ENCODE measurements at places on chromosomes 2 and 18.
A peak's percentile ranks its signal among the peaks of the same experiment; 100 is the strongest.

DNA sequence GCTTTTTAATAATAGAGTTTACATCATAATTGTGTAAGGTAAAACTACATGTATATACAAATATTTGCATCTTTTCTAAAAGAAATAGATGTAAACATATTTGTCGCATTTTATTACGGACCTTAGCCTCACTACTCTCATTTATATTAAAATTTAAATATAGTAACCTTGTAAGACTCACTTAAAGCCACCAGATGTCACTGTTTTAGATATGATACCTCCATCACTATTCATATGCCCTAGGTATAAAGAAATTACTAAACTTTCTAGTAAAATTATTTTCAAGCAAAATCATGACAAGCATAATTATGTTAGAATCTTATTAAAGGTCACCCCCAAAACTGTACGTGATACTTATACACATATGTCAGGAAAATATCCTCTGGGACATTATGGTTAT lies 674.3 kb upstream of the REG3G start:
- no peak for DNase-seq

DNA sequence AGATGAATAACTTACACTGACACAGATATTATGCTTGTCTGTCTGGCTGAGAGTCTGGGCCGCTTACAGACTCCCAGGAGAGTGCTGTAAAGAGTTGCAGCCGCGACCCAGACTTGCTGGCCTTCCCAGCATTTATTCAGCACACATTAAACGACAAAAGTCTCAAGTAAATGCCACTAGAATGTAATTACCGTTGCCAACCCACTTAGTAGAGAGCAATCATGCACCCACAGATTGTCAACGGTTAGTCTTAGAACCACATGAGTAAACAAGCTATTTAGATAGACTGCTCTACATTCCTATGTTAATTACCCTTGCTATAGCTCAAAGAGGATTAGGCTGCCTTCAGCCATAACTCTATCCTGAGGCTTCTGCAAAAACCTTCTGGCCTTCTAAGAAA lies 47.8 kb upstream of the C2orf74 start:
- no peak for DNase-seq

DNA sequence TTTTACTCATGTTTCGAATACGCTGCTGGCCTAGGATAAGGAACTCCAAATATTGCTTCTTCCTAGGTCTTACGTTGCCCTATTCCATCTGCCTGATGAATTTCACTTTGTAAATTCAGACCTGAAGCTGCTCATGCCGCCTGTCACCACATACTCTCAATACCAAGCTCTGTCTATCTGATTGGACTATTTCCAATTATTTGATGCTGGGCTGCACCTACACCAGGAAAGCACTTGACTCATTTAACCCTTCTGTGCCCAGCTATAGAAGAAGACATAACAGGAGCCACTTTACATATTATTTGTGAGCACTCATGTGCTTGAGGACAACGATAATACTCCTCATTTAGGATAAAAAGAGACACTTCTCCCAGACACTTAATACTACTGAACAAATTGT lies 1293.9 kb upstream of the LRRTM1 start:
- no peak for DNase-seq

DNA sequence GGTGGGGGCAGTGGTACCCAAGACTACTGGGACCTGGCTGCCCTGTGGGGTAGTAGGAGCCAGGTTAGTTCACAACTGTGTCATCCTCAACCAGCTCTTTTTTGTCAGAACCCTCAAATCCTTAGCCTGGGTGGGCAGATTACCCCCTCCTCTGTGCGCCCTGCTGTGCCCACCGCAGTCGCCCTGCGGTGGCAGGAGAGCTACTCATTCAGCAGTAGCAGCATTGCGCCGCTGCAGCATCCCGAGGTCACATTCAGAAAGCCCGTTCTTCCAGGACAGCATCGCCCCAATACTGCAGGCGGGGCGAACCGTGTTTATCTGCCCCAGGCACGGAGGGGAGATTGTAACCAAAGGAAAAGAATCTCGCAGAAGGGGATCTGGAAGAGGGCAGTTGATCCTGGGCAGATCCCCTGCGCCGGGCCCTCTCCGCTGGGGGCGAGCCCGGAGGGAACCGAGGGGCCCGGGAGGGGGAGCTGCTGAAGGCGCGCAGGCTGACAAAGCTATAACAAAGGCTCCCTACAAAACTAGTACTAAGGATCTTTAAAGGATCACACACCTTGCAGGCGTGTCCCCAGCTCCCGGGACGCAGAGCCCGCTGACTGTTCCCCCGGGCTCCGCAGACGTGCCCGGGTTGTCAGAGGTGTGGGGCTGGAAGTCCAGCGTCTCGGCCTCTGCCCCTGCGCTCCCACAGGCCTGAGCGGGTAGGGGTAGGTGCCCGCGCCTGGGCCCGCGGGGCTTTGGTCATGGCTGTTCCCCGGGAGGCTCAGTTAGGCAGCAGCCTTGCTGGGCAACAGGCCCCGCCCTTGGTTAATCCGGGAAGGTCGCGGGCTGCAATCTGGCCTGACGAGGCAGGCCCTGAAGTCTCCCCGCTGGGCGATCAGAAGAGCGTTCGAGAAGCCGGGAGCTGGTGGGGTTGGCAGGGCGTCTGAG lies 13.2 kb downstream of the POU3F3 start:
- no peak for DNase-seq

GRCh38 chr2:201413143-201413542 lies 38.1 kb downstream of the TRAK2 start:
- no peak for DNase-seq

- no peak for DNase-seq
Measured at GRCh38 chr18:12239431-12239830, 14.7 kb upstream of the CIDEA start.

GRCh38 chr2:165776796-165777195 lies 17.3 kb downstream of the GALNT3 start:
- no peak for DNase-seq

GRCh38 chr2:120566331-120567035 lies 169.2 kb upstream of the GLI2 start:
- DNase-seq, result no peak

DNA sequence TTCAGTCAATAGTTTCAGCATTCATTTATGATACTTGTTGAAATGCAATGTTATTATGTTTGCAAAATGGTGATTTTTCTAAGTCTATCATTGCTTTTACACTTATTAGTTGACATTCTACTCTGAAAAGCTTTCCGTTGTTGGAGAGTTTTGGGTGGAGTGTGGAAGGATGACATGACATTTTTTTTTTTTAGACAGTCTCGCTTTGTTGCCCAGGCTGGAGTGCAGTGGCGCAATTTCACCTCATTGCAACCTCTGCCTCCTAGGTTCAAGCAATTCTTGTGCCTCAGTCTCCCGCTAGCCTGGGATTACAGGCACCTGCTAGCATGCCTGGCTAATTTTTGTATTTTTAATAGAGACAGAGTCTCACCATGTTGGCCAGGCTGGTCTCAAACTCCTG lies 29.8 kb downstream of the PIKFYVE start:
- no peak for DNase-seq

DNA sequence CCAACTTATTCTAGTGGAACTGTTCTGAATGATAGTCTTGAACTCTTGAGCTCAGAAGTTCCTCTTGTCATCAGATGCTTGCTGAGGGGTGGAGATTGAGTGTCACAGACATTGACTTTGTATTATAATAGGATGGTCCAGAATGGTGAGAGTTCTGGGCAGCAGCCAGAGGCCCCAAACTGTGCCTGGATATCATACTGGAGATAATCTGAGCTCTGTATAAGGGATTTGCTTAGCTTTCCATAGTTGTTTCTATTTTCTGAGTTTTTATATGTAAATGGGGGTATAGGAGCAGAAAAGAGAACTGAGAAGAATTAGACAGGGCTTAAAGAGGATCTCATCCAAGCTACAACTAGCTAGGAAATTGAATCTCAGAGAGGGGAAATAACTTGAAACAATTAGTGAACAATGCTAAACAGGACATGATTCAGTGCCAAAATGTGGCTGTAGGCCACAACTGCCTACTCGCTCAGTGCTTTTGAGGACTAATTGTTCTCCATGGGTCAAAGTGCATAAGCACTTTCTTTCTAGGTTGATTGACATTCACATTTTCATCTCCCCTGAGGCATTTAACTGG lies 10.1 kb upstream of the LCLAT1 start:
- no peak for DNase-seq

- no peak for DNase-seq
Measured at GRCh38 chr2:65350651-65351056, 81.7 kb downstream of the SPRED2 start.

- DNase-seq, result no peak
Measured at GRCh38 chr2:120310136-120310535, 35.8 kb upstream of the INHBB start.

GRCh38 chr2:163800951-163801381 lies 65.2 kb upstream of the FIGN start:
- DNase-seq, result peak; percentile 58

DNA sequence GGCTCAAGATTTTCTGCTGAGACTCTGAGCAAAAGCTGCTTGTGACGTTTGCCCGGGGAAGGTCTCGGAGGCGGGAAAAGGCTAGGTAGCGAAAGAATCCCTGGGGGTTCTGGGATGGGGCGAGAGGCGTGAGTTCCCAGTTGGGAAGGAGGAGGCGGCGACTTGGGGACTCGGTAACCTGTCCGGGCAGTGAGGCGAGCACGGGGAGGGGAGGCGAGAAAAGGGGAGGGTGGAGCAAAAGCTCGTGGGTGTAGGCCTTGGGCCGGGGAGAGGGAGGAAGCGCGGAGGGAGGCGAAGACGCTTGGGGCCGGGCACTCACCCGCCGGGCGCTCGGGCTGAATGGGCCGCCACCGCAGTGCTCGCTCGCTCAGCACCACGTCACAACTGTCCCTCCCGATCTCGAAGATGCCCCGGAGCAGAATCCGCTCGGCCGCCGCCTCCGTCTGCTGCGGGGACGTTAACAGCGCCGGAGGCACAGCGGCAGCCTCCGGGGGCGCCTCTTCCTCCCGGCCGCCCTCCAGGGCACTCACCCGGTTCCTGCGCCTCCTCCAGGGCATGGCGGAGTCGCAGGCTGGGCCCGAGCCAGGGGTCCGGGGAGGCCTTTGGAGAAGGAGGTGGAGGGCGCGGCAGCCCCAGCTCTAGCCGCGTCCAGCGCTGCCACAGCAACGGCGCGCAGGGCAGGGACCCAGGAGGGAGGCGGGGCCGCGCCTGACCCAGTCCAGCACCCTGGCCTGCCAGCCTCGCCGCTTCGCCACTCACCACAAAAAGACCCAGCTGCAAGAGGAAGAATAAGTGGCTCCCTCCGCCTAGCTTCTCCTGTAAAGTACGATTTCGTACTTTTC lies at the start of gene CERKL:
Gene CERKL, minus strand, starts transcription at position 656 of the 842 bp plus-strand sequence. Its CDS starts 99 bp downstream, at position 557.
- DNase-seq, result peak; percentile 33
